ENCODE measurements at places on chromosomes 6 and 20. TPM values are rescaled to one million over a fixed set of nuclear protein-coding genes. Genes with fewer than 3 reads are reported as not detected.

DNA sequence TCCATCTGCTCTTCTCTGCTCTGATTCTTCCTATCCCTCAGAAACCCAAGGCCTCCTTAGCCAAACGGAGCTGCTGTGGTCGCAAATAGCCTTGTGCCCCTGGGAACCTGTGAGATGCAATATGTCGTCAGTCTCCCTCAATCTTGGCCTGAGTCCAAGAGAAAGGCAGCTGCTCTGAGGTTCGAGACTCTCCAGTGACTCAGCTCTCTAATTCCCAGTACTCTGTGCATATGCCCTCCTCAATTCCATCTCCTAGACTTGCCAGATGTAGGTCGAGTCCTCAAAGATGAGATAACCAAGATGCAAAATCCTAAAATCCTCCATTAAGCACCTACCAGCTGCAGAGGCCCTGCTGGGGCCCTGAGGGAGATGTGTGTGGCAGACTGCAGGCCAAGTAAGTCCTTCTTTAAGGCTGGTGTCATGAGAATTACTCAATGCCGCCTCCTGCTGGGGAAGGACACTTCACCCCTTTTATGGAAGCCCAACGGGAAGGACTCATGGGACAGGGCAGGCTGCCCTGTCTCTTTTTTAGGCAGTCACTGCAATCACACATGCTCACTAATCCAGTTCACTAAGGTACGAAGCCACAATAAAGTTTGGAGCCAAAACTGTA, 28.5 kb downstream of the C6orf15 start:
- peak; percentile 78 for DNase-seq

DNA sequence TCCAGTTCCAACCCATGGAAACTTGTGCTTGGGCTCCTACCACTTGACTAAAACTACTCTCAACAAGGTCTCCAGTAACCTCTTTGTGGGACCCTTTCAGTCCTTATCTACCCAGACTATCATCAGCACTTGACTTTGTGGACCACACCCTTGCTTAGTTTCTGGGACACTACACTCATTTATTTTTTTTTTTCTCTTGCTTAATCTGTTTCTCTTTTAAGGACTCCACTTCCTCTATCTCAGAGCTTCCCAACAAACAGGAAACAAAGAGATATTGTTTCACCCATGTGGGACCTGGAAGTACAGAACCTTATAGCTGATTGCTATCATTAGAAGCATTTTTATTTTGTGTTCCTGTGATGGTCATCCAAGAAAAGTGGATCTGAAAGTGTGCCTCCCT, 28.8 kb upstream of the ME1 start:
- DNase-seq: no peak

DNA sequence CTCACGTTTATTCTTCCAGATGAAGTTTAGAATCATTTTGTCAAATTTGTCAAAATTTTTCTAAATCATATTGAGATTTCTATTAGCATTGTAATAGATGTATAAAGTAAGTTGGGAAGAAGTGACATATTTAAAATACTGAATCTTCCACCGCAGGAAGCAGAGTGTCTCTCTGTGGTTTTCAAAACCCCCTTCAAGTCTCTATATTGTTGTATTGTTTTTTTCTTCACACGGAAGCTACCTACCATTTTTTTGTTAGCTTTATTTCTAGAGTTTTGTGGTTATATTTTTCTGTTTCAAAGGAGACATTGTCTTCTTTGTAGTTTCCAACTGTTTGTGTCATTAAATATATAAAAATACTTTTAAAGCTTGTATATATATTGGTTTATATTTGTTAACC, 188.6 kb downstream of the ZDHHC14 start:
- DNase-seq: no peak

- DNase-seq: peak; percentile 3
These were observed 10.9 kb upstream of the ANKEF1 start for GRCh38 chr20:10023911-10024310.

DNA sequence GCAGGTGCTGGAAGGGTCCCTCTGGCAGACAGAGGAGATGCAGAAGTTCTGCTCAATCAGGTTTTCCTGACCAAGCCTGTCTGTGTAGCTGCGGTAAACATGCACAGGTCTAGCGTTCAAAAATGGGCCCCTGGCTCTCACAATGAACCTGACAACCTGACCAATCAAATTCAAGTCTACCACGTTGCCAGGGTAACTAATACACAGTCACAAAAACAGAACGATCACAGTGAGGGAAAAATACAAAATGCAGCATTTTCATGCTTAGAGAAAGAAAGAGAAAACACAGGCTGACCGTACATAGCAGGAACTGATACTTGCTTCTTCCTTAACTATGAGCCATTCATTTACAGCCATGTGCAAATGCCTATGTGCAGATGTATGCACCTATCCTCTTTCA, 353.1 kb upstream of the TSHZ2 start:
- no peak for DNase-seq

GRCh38 chr6:128186729-128187128, 285.9 kb upstream of the THEMIS start:
- DNase-seq: no peak

DNA sequence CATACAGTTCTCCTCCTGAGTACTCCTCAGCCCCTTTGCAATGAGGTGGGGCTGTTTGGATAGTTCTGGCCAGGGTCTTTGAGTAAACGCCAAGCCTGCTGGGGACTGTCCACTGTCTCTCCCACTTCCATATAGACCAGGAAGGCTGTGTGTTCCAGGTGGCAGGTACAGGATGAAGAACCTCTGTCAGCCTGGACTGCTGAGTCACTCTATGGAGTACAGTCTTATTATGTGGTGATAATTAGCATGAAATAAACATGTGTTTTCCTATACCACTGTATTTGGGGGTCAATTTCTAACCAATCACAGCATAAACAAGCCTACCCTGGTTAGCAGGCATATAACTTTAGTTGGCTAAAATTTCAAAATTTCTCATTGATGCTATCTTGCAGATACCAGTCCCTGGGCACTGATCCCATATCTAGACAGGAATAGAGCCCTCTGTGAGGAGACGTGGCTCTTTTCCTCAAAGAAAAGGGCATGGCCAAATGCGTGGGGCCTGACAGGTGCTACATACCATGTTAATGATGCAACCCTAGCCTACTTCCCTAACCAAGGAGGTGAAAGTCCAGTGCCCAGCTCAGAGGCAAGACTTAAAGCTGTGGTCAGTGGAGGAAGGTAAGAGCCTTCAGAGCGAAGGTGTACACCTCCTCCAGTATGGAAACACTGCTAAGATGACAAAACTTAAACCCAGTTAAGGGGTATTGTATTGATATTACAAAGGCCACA, 4.5 kb upstream of the ALDH8A1 start:
- DNase-seq: no peak

GRCh38 chr20:24993337-24994185, 1.0 kb upstream of the APMAP start:
- DNase-seq: peak; percentile 36

DNA sequence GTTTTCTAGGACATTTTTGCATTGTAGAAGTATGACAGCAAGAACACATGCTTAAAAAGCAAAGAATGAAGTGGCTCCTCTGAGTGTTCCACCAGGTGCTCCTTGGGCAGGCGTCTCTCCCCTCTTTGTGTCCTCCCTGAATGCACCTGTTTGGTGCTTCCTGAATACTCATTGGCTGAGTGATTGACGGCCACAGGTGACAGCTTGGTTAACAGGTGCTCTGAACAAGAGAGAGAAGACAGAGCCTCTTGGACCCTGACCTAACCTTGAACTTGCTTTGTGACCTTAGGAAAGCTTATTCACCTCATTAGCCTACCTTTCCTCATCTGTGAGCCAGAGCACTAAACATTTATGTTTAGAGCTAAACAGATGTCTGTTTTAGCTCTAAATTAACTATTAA, 93.7 kb downstream of the TULP4 start:
- DNase-seq: no peak

GRCh38 chr6:53811082-53811481, 16.3 kb downstream of the LRRC1 start:
- DNase-seq: peak; percentile 34

- DNase-seq: no peak
These were observed 8.2 kb downstream of the SPDEF start for GRCh38 chr6:34547701-34548644.

GRCh38 chr6:12245763-12246718, 44.1 kb upstream of the EDN1 start:
- DNase-seq: no peak

GRCh38 chr20:24504331-24505285, 35.2 kb downstream of the SYNDIG1 start:
- no peak for DNase-seq

DNA sequence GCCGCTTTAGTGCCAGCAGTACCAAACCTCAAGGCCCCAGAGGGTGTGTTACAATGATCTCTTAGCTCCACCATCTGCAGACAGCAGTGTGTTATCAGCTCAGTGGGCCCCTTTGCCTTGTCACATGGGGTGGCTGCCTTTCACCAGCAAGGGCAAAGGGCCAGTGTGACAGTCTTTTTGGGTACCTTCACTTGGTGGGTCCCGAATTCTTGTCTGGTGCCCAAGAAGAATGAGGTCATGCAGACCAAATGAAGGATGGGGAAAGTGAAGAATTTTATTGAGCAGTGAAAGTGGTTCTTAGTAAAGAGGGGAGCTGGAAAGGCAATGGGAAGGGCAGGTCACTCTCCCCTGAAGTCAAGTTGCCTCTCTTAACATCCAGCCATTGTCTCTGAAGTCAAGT, 2.9 kb upstream of the SMIM28 start:
- no peak for DNase-seq

DNA sequence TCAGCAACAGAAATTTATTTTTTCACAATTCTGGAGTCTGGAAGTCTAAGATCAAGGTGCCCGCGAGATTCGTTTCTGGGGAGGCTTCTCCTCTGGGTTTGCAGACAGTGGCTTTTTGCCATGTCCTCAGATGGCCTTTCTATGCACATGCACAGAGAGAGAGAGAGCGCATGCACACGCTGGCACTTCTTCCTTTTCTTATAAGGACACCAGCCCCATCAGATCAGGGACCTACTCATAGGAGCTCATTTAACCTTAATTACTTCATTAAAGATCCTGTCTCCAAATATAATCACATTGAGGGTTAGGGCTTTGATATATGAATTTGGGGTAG, 260.7 kb upstream of the PLCB4 start:
- DNase-seq: no peak

GRCh38 chr20:14865169-14865568, 527.8 kb upstream of the FLRT3 start:
- no peak for DNase-seq

DNA sequence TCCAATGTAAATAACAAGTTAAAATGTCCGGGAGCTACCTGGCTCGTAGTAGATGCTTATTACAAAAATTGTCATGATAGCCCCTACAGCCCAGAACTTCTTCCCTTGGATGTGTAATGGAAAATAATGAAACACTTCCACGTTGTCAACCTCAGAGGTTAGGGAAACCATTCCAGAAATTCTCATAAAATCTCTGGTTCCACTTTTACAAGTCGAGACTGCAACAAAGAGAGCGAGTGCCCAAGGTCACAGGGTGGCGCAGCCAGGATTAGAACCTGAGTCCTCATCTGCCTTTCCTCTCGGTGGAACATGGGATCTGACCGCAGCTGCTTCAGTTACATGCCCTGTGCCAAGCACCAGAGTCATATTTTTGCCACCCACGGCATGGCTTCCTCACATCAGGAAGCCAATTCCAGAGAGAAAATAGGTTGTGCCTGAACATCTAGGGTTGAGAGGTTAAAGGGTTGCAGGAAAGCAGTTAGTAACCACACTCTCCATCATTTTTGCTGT, 157.6 kb downstream of the SOBP start:
- no peak for DNase-seq

- no peak for DNase-seq
These were observed 61.1 kb upstream of the ZFP64 start for GRCh38 chr20:52252664-52253063.

DNA sequence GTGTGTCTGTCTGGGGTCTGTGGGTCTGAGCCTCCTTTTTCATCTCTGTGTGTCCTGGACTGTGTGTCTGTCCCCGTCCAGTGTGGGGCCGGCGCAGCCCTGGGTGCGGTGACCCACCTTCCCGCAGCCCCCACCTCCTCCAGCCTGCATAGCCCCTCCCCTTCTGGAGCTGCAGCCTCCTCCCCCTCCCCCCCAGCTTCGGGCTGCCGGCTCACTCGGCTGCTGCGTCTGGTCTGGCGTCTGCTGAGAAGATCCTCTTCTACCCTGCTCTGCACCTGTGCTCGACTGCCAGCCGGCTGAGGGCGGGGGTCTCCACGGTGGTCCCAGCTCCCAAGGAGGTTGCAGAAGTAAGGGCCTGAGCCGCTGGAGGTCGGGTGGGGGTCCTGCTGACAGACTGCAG, 7.6 kb upstream of the LKAAEAR1 start:
- DNase-seq: no peak

DNA sequence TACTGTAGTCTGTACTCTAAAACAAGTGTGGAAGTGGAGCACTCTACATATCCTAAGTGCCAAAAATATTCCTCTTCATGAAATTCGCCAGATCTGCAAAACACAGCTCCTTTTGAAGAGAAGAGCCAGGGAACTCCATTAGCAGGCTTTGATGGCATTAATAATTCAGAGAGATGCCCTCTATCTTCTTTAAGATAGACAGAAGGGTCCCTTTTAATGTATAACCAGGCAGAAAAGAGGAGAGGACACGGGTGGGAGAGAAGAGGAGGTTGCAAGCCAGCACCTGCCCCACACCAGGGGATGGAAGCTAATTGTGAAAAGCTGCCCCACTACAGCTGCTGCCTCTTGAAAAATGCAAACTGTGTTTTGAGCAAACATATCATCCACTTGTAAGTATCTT, 3.7 kb upstream of the RFPL4B start:
- no peak for DNase-seq

DNA sequence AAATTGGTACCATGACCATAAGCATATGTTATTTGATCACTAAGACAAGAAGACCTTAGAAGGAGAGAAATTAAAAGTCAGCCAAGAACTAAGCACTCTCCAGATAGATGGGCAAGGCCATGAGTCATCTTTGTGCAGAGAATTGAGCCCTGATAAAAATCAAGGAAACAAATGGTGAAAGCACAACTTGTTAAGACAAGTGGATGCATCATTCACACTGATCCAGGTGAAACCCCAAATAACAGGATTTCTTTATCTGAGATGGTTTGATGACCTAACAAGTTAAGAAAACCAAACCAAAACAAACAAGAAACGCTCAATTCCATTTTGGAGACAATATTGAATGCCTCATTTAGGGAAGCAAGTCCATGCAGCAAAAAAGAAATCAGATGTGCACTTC, 121.6 kb downstream of the ADAT2 start:
- no peak for DNase-seq

- no peak for DNase-seq
These were observed 70.0 kb downstream of the FOXC1 start for GRCh38 chr6:1679688-1680068.

DNA sequence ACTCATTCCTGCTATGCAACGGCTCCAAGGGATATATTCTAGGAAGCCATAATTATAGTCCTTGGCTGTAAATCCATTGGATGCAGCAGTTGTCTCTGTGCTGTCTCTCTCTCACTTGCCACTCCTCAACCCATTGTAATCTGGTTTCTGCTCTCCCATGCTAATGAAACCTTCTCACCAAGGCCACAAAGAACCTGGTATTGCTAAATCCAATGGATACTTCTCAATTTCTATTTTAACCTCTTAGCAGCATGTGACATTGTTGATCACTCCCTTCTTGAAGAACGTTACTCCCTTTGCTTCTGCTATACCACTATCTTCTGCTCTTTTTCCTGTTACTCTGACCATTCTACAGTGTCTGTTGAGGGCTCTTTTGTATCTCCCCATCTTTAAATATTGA, 39.8 kb upstream of the GCLC start:
- DNase-seq: no peak

SLCO4A1 gene
- 0.84 TPM for polyA plus RNA-seq

MRPS10 gene
- polyA plus RNA-seq: 74.1 TPM

NECAB3 gene
- 5.1 TPM for polyA plus RNA-seq

MYB gene
- 0.16 TPM for polyA plus RNA-seq

ETV7 gene
- 0.18 TPM for polyA plus RNA-seq

C4B gene
- 16.2 TPM for polyA plus RNA-seq

ANKEF1 gene
- polyA plus RNA-seq: 2.0 TPM

CLPSL2 gene
- not detected for polyA plus RNA-seq

SIRPB1 gene
- not detected for polyA plus RNA-seq

CAPN11 gene
- not detected for polyA plus RNA-seq

SLC17A1 gene
- polyA plus RNA-seq: not detected

Measured in fibroblast of lung (primary cell).